H7 (cell line): ENCODE measurements at places on chromosomes 1 and 21.

GRCh38 chr1:215344539-215344938 is 222.6 kb upstream of the KCTD3 start:
- no peak for DNase-seq

GRCh38 chr1:152159144-152159543 is at the start of gene RPTN:
RPTN (minus strand) TSS chr1:152159228; CDS start chr1:152157889, 1,339 bp downstream.
- DNase-seq = no peak

DNA sequence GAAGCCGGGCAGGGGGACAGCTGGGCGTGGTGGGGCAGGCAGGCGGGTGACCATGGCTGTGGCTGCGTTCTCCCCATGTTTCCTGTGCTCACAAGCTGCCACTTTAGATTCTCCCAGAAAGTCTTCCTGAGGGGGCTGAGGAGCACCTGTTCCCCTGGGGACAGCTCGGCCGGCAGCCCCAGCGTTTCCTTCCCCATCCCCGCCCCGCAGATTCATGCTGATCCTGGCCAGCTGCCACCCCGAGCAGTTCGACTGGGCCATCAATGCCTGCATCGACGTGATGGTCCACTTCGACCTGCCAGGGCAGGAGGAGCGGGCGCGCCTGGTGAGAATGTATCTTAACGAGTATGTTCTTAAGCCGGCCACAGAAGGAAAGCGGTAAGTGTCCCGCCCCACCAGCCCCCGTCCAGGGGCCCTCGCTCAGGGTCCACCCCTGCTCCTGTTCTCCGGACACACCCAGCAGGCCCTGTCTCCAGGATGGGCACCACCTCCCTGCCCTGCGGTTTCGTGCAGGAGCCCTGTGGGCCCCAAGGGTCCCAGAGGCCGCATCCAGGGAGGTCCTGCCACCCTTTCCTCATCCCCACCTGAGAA is 10.9 kb upstream of the ATAD3B start:
- peak; percentile 20 for DNase-seq

DNA sequence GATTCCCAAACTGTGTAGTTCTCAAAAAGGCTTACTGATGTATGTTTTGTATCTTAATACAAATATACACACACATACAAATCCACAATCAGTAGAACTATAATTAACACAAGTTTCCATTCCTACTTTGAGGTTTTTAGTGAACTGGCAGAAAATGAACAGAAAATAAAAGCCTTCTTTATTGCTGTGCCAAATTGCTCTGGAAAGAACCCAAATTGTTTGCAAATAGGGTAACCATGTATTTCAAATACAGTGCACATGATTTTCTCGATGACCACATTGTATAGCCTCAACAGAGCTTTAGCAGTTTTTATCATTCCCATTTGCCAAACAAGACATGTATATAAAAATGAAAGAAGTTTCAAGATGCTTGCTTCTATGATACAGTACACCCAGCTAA is 173.3 kb downstream of the COL24A1 start:
- no peak for DNase-seq

DNA sequence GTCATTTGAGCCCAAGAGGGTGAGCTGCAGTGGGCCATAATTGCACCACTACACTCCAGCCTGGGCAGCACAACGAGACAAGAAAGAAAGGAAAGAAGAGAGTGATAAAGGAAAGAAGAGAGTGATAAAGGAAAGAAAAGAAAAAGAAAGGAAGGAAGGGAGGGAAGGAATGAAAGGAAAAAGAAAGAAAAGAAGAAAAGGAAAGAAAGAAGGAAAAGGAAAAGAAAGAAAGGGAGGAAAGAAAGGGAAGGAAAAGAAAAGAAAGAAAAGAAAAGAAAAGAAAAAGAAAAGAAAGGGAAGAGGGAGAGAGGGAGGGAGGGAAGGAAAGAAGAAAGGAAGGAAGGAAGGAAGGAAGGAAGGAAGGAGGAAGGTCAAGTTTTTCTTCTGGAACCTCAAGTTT is 17.5 kb downstream of the TRIT1 start:
- DNase-seq = no peak

- DNase-seq = no peak
These were observed 102.1 kb downstream of the KCND3 start for GRCh38 chr1:111887385-111887784.

DNA sequence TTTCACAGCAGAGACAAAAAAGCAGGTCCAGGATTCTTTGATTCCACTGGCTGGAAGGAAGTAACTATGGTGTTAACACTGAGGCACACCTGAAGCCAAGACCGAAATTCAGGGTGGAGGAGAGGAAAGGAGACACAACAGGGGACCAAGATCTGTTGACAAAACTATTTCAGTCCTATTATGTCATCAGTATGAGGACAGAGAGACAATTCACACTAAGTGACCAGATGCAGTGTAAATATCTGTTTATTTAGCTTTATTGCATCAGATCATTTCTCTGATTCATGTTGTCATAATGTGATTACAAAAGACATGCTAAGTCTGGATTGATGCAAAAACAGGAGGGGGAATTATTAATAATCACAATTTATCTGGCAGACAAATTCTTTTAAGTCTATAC is 118.8 kb downstream of the SIPA1L2 start:
- DNase-seq = no peak

GRCh38 chr1:95197616-95198252 is 36.3 kb upstream of the RWDD3 start:
- DNase-seq = no peak

- no peak for DNase-seq
These were observed 160.3 kb downstream of the PCBP3 start for GRCh38 chr21:45803618-45804340.

- DNase-seq = peak; percentile 17
These were observed 116.2 kb downstream of the HMCN1 start for GRCh38 chr1:185850366-185850765.

GRCh38 chr1:156882543-156882942 is 11.0 kb upstream of the PEAR1 start:
- DNase-seq = no peak

DNA sequence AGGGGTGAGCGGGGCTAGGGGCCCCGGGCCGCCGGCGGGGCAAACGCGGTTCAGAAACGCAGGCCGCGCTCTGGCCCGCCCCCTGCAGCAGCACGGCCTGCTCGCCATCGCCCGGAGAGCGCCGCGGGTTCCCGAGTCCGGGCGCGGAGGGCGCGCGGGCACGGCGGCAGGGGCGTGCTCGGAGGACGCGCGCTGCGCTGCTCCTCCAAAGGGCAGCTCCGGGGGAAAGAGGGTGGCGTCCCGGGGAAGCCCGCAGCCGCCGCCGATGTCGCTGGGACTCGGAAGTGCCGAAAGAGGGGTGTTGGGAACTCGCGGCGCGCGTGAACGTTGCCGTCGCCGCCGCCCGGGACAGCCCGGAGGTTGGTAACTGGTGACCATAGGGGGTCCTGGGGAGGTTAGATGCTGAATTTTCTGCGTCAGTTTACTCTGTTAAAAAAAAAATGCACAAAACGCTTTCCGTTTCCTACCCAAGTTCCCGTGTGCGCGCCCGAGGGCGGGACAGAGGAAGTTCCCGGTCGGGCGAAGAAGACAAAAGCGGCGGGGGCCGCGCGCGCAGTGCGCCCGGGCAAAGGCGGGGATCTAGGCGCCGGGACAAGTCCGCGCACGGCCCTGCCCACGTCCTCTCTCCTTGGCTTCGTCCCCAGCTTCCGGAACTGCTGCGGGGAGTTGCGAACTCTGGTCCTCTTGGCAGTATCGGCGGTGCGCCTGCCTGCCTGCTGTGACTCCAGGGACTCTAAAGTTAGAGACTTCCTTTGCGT is at the start of gene HHAT:
Gene HHAT, plus strand, starts transcription at position 157 of the 758 bp plus-strand sequence. CDS start 20,074 bp downstream, outside the sequence.
- peak; percentile 88 for DNase-seq

- DNase-seq = no peak
These were observed 26.1 kb downstream of the CFH start for GRCh38 chr1:196677781-196678509.

- DNase-seq = peak; percentile 52
These were observed 234.1 kb upstream of the VAMP3 start for GRCh38 chr1:7536891-7537591.

GRCh38 chr1:47986761-47987200 is 10.4 kb downstream of the TRABD2B start:
- peak; percentile 58 for DNase-seq

DNA sequence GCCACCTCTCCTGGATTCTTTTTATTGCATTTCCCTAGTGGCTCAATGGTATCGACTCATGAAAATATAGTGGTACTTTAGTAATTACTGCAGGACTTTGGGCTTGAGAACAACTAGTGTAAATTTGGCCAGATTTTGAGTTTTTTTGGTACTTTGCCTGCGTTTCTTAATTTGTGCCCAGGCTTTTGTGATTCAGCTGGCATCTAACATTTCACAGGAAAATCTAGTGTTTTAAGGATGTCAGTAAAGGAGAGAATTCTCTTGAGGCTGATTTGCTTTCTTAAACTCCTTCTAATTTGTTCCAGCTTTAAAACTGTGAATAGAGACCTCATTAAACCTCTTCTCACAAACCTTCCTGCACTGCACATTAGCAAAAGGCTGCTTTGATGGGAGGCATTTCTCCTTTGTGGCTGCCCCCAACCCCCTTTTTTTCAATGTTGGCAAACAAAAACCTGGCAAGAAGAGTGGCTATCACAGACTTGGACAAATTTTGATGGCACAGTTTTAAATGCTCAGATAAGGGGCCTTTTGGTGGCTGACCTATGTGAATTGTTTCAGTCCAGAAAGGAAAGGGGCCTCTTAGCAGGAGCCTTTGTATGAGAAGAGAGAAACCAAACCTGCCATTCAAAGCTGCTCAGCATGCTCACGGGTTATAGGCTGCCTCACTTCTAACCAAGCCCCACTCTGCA is 113.4 kb upstream of the RAVER2 start:
- DNase-seq = no peak

DNA sequence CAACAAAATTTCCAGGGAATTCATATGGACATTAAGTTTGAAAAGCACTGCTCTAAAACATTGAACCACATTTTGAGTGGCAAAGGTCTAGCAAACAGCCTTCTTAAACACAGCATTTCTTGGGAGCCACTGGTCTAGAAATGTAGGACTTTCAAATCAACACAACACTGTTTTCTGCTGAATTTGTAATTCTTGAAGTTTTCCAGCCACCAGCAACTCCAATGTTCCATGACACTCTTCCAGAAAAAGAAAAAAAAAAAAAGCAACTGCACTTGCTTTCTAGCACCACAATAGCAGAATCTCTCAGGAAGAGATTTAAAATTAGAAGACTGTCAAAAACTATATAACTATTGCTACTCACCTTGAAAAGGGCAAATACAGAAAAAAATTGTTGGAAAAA is 4.5 kb downstream of the SYDE2 start:
- no peak for DNase-seq

DNA sequence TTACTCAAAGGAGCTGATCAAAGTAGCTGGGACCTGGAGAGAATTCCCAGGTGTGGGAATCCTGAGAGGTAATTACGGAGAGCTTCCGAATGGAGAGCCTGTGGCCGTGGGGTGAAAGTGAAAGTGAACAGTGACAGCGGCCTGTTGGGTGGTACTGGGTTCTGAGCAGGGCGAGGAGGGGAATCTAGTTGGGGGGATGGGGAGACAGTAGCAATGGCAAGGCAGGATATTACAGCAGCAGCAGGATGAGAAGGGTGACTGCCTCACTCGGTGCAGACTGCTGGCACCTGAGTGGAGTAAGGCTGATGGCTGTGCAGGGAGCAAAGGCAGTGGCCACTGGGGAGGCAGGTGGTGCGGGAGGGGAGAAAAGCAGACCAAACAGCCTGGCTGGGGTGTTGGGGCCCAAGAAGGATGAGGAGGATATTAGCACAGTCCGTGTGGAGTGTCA is 70.3 kb upstream of the PRDX6 start:
- DNase-seq = no peak

DNA sequence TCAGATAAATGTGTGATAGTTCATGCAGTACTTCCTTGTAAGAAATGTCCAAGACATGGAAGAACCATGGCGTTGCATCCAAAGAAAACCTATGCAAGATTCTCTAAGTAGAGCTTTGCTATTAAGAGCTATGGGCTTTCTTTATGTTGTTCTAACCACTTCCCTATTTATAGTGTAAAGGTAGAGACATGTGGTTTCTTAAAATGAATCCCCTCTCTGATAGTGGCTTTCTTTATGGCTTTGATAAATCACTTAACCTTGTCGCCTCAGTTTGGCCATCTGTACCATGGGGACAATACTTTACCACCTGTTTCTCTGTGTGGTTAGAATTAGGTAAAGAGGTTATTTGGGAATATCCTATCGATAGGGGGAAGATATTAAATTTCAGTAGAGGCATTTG is 305.5 kb downstream of the NFIA start:
- no peak for DNase-seq

DNA sequence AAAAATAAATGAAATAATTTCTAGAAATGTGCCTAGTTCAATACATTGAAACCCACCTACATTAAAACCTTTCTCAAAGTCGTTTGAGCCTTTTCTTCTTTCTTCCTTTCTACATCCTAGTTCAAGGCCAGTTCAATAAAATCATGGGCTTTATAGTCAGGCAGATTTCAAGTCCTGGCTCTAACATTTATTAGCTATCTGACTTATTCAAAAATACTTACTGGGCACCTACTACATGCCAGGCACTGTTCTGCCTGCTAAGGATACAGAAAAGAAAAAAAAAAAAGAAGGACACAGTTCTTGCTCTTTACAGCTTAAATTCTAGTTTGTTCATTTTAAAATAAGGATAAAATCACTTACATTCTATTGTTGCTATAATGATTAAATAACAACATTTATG is 134.2 kb upstream of the FGGY start:
- DNase-seq = no peak

DNA sequence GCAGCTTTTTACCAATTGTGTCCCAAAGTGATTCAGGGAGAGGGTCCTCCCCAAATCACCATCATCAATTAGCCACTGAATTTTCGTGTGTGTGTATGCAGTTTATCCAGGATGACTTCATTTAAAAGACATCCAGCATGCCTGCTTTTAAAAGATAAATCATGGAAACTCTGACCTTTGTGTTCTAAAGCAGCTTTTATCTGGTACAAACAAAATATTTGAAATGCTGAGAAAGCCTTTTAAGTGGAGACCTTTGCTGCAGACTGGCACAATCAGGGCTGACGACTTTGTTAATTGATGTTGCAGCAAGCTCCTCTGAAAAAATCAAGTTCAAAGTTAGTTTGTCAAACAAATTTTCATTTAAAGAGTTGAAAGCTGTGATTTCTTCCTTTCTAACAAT is 104.7 kb downstream of the PCP4 start:
- no peak for DNase-seq

- no peak for DNase-seq
These were observed 479.8 kb upstream of the VAMP3 start for GRCh38 chr1:7290971-7291970.

- no peak for DNase-seq
These were observed 571.8 kb upstream of the ADGRL2 start for GRCh38 chr1:81228926-81229325.

DNA sequence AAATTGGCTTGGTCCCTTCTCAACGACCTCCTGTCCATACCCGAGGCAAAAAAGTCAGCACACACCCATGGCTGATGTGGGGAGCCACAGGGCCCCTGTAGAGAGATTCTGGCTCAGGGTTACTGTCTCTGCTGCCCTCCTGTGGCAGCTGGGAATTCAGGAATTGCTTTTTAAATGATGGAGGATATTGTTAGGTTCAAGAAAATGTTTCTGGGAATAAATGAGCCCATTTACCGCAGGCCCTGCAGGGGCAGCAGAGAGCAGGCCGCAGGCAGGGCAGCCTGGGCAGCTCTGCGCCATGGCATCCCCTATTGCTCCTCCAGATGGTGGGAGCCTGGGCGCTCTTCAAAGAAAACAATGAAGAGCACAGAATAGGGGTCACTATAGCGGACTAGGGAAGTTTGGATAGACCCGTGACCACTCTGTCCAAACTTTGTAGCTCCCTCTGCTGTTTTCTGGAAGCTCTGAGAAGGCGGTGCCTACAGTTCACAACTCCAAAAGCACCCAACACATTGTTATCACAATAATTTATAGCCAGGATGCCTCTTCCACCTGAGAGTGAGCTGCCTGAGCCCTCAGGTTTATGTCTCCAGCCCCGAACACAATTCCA is 201.1 kb downstream of the BACH1 start:
- peak; percentile 73 for DNase-seq
